ENCODE measurements at places on chromosomes 6 and 20. TPM values are rescaled to one million over a fixed set of nuclear protein-coding genes. Genes with fewer than 3 reads are reported as not detected.

The PCIF1 gene
- 27.1 TPM for total RNA-seq

The TFAP2D gene
- total RNA-seq = not detected

DNA sequence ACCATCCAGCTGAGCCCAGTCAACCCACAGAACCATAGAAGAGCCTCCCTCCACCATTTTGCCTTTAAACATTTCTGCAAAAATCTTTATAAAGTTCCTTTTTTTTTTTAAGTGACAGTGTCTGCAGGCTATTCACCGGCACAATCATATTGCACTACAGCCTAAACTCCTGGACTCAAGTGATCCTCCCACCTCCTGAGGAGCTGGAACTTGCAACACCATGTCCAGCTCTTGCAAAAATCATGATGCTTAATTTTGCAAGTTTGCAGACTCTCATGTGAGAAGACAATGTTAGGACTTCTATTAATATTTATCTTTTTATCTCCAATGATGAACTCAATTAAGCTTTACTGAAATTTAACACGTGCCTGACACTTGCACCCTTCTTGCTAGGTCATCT lies 88.8 kb downstream of the INSM1 start:
- no peak for DNase-seq

- no peak for DNase-seq
Measured at GRCh38 chr6:49551866-49552129, 1.3 kb downstream of the C6orf141 start.

The WASF1 gene
- total RNA-seq = 9.4 TPM

DNA sequence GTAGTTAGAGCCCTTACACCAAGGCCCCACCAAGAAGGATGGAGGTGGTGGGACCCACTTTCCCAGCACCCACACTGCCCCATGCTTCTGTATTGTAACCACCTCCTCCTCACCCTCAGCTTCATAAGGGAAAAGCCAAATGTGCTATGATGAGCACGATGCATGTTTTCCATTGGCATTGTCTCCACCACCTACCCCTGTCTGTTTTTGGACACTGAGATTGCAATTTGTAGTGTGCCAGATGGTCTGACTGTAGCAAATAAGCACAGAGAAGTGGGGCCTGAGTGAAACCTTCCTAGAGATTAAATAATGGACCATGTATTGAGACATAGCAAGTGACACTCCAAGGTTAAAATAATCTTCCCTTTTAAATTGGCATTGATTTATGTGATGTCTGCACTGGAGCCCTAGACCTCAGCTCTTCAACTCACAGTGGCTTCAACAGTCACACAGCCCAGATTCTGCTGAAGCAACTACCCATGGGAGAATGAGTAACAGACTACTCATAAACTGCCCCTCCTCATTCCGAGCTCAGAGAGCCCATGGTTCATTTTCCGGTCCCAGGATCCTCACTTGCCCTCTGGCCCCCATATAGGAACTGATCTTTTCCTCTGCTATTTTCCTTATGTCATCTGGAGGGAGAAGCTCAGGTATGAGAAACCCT lies 177.9 kb downstream of the COL9A1 start:
- no peak for DNase-seq

DNA sequence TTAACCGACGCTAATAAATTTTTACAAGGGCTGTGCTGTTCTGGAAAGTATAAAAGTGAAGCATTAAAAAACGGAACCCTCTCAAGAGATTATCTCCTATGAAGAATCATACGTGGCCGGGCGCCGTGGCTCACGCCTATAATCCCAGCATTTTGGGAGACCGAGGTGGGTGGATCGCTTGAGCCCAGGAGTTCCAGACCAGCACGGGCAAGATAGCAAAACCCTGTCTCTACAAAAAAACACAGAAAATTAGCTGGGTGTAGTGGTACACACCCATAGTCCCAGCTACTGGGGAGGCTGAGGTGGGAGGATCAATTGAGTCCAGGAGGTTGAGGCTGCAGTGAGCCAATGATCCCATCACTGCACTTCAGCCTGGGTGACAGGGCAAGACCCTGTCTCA lies 83.4 kb downstream of the GMPR start:
- peak; percentile 72 for DNase-seq

DNA sequence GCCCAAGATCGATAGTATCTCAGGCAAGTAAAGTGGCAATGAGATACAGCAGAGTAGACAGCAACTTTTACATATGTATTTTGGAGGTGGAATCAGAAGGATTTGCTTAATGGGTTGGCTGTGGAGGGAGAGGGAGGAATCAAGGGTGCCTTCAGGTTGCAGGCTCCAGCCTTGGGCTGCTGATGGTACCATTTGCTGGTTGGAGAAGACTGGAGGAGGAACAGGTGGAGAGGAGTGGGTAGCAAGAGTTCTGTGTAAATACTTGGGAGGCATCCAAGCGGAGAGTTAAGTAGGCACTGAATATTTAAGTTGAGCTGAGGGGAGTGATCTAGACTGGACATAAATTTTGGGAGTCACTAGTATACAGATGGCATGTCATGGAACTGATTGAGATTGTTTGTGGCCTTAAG lies 5.2 kb downstream of the BICRAL start:
- DNase-seq = no peak

- no peak for DNase-seq
Measured at GRCh38 chr6:23027281-23027680, 457.9 kb downstream of the HDGFL1 start.

The EMILIN3 gene
- total RNA-seq = not detected

The SLC2A10 gene
- 13.1 TPM for total RNA-seq

- no peak for DNase-seq
Measured at GRCh38 chr6:116556814-116557415, 3.4 kb downstream of the CALHM4 start.

The SLC4A11 gene
- 1.2 TPM for total RNA-seq

- no peak for DNase-seq
Measured at GRCh38 chr6:88867841-88868731, 95.3 kb downstream of the RNGTT start.

DNA sequence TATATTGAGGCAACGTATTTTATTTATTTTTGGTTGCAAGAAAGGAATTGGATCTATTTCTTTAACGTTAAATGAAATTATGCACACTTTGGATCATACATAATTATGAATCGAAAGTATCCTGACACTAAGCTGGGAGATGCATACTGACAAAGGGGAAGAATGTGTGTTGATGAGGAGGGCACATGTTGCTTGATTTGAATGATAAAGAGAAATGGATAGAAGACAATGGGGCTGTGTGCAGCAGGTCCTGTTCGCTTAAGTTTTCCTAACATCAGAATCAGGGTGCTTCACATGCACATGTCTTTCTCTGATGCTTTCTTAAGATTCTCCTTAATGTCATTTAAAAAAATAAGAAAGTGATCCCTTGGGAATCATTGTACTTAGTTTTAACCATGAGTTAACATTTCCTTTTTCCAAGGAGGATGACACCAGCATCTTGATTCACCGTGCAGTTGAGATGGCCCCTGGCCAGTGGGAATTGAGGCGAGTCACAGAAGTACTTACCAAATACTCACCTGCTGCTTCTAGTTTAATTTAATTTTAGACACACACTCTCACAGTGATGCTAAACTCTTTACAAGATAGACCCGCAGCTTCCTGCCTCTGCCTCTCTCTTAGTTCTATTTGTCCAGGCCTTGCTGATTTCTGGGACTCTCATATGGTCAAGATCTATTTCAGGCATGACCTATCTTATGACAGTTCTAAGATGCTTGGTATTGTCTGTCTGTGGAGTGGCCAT lies 116.5 kb downstream of the CLIC5 start:
- DNase-seq = no peak

The C20orf144 gene
- total RNA-seq = not detected

GRCh38 chr6:135183532-135184440 lies 2.7 kb downstream of the MYB start:
- DNase-seq = no peak

DNA sequence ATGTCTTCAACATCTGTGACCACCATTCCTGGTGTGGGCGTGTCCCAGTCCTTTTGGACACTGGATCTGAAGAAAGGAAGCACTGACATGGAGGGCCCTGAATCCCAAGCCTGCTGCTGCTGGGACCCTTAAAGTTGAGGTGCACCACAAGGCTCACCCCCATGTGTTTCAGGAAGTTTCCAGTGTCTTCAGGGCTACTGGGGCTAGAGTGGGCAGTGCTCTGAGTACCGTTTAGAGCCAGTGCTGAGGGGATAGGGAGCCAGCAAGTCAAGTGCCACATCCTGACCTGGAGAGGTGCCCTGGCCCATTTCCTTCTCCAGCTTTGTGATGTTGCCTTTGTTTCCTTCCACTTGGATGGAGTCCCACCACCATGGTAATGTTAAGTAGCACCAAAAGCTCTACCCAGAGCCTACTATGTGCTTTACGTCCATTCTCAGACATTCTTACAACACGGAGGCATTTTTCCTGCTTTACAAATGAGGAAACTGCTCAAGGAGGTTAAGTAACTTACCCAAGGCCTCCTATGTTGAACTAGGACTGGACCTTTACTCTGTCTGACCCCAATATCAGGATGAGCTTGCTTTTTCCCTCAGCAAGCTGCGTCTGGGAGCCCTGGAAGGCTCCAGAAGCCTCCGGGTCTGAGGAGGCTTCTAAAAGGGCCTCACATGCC lies 552 bp upstream of the DEF6 start:
- peak; percentile 57 for DNase-seq

- no peak for DNase-seq
Measured at GRCh38 chr20:63738687-63739129, 868 bp upstream of the SLC2A4RG start.

- no peak for DNase-seq
Measured at GRCh38 chr20:18279242-18279641, 9.1 kb upstream of the ZNF133 start.

DNA sequence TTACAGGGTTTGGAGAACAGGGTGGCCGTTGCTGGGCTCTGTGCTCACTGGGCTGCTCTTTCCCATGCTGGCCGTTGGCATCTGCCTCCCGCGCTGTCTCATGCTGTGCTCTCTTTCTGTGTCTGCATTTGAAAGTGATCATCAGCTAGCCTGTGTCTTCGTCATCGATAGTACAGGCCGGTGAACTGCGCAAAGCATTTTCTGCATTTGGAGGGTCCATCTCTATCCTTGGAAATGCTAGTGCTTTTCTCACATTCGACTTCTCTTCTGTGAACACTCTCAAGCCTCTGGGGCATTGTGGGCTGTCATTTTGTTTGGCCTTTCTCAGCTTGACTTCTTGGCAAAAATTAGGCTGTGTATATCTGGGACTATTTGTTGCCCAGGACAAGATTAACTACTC lies 6.8 kb upstream of the SNHG17 start:
- DNase-seq = no peak

GRCh38 chr6:77019081-77019480 lies 444.2 kb downstream of the HTR1B start:
- no peak for DNase-seq

DNA sequence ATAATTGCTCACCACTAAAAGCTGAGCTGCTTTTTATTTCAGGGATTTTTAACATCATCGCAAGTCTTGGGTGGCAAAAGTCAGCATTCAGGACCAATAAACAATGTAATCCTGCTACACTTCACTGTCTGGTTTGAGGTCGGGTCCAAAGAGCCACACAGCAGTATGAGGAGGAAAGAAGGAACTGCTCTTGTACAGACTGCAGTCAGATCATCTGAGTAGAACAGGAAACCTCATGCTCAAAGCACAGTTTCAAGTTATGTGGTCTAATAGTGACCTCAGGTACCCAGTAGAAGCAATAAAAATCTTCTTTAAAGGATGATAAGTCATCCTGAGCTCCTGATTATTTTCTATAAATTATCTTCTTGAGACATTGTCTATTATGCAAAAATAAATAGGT lies 211.4 kb downstream of the FUT9 start:
- no peak for DNase-seq

- no peak for DNase-seq
Measured at GRCh38 chr6:118283766-118284165, 264.3 kb upstream of the PLN start.
